ENCODE measurements at places on chromosomes 6 and 20.

DNA sequence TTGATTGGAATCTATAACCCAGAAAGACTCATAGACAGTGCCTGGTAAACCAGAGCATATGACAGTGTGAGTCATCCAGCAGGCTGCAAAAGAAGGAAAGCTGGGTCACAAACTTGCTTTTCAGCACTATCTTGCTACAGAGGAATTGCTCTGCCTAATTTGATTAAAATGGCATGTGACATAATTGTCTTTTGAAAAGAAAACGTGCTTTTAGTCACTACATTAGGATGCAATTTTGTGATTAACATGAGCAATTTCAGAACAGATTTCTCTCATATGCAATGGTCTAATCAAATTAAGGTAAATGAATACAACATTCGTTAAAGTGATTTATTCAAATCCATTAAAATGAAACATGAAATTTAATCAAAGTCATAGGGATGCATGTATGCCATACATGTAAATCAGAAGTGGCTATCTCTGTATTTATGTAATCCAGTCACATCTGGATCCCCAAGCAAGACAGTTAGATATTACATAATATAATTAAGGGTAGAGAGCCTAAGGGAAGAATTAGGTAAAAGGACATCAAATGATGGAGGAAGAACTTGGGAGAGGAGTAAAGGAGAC lies 400.0 kb upstream of the HTR1E start:
- DNase-seq, result no peak

DNA sequence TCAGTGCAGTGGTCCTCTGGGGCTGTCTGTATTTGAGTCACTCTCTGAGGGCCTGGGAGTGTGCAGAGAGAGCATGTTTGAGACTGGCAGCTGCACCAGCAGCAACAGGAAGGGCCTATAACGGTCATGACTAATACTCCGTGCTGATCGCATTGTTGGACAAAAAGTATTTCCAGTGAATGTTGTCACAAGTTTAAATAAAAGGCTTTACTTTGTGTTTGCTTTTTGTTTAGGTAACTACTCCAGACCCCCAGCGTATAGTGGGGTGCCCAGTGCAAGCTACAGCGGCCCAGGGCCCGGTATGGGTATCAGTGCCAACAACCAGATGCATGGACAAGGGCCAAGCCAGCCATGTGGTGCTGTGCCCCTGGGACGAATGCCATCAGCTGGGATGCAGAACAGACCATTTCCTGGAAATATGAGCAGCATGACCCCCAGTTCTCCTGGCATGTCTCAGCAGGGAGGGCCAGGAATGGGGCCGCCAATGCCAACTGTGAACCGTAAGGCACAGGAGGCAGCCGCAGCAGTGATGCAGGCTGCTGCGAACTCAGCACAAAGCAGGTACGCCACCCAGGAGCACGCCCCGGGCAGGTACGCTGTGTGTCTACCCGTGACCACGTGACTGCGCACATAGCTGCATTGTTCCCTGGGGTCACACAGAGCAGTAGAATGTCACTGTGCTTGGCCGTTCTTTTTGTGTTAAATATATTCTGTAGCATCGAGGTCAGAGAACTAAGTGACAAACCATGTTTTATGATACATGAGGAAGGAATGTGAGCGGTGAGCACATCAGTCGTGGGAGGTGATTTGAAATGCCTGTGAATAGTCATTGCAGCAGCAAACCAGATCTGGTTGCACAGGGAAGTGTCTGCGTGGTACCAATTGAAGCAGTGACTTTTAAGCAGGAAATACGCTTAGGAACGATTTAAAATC lies 174.7 kb downstream of the TMEM242 start:
- DNase-seq, result no peak

GRCh38 chr20:19047040-19047950 lies 165.1 kb upstream of the SLC24A3 start:
- no peak for DNase-seq

- no peak for DNase-seq
These were observed 1.3 kb upstream of the MUCL3 start for GRCh38 chr6:30939473-30939872.

DNA sequence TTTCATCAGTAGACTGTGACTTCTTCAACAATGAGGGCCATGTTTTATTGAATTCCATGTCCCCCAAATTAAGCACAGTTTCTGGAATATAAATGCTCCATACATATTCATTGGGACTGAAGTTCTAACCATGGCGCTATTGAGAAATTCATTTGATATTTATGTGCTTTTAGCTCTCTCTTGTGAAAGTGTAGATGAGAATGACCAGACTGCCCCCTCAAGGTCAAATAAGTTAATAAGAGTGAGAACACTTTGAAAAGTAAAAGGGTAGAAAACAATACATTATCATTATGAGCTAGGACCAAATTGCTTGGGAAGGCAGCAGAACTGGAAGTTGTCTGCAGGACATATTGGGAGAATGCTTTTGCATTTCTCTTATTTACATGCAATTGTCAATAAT lies 597.9 kb downstream of the EPM2A start:
- no peak for DNase-seq

- DNase-seq, result no peak
These were observed 76.2 kb downstream of the CDH26 start for GRCh38 chr20:60034231-60035110.

- no peak for DNase-seq
These were observed 102.2 kb upstream of the RALGAPA2 start for GRCh38 chr20:20814685-20815084.
